Progenitor cell of endocrine pancreas (in vitro differentiated cells): ENCODE measurements at places on chromosomes 7 and 10. TPM values are rescaled to one million over a fixed set of nuclear protein-coding genes. Genes with fewer than 3 reads are reported as not detected.
A peak's percentile ranks its signal among the peaks of the same experiment; 100 is the strongest.

DNA sequence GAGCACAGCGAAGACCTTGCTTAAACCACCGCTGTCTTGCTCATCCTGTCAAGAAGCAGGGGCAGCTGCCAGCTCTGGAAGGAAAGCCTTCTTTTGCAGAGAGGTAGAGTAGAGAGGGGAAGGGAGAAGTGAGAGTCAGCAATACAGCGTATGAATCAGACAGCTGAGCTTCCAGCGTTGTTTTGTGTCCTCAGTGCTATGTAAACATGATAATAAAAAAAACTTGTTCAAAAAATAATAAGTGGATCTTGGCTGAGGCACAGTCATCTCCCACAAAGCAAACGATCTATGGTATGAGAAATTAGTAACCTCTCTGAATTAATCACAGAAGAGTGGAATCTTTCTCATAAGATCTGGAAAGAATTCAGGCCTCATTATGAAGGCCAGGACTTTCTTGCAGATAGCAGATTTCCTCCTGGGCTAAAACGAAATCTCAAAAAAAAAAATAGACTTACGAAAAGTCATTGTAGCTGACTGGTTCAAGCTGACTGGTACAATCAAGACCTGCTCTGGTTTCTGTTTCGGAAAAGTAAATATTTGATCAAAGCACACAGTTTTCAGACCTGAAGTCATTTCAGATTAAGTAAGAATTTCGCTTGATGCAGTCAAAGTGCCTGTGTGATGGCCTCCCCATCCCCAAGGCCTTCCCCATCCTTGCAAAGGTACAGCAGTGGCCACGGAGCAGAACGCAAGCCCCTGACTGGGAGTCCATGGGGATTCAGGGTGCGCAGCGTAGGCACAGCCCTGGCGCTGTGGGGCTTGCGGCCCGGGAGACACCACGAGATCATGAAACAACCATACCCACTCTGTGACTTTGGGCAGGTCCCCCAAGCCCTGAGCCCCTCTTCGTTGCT is 29.4 kb downstream of the CHST15 start:
- H3K4me3 ChIP-seq, result no peak overlapping the region
- peaks cover 18% of the 10 kb centered on the region for H3K4me1 ChIP-seq
- H3K36me3 ChIP-seq, result no peaks in the 10 kb centered on the region

GRCh38 chr10:11757454-11757820 is 15.3 kb downstream of the ECHDC3 start:
- H3K27me3 ChIP-seq, result peaks cover 4% of the 10 kb centered on the region
- peaks cover 7% of the 10 kb centered on the region for H3K4me1 ChIP-seq
- H3K27ac ChIP-seq, result peak overlapping the region; percentile 89
- DNase-seq, result no peak
- H3K36me3 ChIP-seq, result no peaks in the 10 kb centered on the region

- H3K36me3 ChIP-seq, result no peaks in the 10 kb centered on the region
- no peaks in the 10 kb centered on the region for H3K27me3 ChIP-seq
Measured at GRCh38 chr10:90162271-90162853, 461.0 kb downstream of the KIF20B start.

The CDH23 gene
- total RNA-seq, result 0.43 and 0.53 TPM in 2 replicates

The EVX1 gene
- total RNA-seq, result not detected in 2 replicates
